ENCODE measurements at places on chromosomes 2 and 18.

DNA sequence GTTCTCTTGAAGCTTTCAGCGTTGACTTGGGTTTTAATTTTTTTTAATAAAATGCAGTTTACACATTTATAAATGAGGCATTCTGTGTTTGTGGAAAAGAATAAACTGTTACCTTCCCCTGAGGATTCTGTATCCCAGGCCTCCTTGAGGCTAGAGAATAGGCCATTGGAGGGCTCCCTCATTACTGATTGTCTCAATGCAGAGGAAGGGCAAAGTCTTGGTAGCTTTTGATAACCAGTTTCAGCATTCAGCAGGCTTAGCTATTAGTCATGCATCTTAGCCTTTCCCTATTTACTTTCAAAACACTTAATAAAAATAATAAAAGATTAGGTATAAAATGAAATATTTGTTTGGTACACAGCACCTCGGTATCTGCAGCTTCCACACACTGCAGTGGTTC lies 58.1 kb upstream of the OTX1 start:
- no peak for DNase-seq

DNA sequence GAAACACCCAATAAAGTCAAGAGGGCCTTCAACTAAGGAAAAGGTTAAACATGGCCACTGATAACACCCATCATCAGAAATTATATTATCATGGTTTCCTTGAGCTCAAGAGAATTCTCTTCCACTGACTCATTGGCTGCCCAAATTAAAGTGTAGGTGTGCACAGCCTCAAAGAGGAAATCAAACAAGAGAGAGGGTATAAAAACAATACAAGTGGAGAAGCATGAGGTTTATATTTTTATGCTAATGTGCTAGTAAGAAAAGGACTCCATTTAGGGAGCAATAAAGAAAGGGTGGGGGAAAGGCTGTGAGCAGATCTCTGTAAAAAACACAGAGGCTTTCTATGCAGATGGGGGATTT lies 168.8 kb upstream of the VRK2 start:
- DNase-seq, result no peak

GRCh38 chr18:55833543-55833942 lies 245.6 kb upstream of the TCF4 start:
- DNase-seq, result no peak

- no peak for DNase-seq
Measured at GRCh38 chr2:1598800-1599199, 145.5 kb downstream of the PXDN start.

DNA sequence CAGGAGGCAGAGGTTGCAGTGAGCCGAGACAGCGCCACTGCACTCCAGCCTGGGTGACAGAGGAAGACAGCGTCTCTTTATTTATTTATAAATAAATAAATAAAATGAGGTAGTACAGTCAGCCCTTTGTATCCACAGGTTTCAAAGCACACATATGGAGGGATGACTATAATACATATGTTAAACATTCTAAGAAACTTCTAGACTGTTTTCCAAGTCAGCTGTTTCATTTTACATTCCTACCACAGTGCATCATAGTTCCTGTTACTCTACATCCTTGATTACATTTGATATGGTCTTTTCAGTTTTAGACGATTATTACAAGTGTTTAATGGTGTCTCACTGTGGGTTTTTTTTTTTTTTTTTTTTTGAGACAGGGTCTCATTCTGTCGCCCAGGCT lies 157.6 kb downstream of the ATAD2B start:
- DNase-seq, result no peak

GRCh38 chr2:188607501-188607900 lies 315.8 kb downstream of the GULP1 start:
- no peak for DNase-seq
